ENCODE measurements at places on chromosomes 7 and 10.

DNA sequence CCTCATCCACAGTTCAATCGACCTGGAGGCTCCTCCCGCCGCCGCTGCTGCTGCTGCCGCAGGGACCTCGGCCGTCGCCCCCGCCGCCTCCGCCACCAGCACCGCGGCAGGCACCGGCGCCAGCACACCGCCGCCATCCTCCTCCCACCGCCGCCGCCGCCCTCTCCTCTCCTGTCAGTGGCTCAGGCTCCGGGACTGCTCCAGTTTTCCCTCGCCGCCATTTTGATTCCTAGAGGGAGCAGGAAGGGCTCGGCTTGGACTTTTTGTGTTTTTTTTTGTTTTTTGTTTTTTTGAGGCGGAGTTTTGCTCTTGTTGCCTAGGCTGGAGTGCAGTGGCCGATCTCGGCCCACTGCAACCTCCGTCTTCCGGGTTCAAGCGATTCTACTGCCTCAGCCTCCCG, 3.0 kb upstream of the MCM10 start:
- no peak for DNase-seq

DNA sequence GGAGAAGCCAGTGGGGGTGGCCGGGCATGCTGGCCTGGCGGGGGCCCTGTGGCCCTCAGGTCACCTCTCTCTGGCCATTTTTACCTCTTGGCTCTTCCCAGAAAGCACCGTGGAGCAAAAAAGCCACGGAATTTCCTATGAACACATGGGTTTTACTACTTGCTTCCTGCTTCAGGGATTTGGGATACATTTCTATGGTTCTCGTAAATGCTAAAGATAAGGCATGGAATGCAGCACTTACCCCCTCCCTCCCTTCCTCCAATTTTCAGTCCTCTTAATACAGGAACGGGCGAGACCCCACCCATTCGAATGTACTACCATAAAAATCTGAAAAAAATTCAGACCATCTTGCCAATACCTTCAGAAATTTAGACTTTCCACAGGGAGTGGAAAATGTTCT, 279.7 kb downstream of the ARHGAP12 start:
- DNase-seq, result no peak

GRCh38 chr7:149126662-149127266, 640 bp upstream of the ZNF425 start:
- no peak for DNase-seq

DNA sequence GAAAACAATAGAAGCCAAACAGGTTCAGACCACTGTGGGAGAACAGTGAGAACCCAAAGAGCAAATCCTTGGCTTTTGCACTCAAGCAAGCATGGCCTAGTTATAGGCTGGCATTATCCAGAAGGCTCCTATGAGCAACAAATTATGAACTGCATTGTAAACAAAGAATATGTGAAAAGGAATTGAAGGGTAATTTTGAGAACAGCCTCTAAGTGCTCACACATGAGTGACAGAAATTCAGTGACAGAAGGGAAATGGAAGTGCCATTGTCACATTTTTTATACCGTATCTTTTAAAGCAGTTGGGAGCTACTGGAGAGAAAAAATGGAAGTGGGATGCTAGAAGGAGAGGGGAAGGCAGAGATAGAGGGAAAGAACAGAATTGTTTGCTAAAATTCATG, 114.2 kb downstream of the MACC1 start:
- no peak for DNase-seq

DNA sequence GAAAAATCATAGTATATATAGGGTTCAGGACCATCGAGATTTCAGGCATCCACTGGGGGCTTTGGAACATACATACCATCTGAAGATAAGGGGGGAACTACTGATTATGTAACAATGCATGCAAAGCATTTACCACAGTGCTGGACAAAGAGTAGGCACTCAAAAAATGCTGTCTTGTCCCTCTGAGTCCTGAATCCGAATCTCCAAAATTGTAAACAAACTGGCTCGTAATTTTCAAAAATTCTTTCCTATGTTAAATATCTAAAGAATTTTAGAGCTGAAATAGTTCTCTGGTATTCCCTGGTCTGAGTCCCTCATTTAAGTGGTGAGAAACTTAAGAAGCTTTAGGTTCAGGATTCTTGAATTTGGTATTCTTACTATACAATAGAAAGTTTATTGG, 167.8 kb upstream of the ASAH2 start:
- DNase-seq, result no peak

DNA sequence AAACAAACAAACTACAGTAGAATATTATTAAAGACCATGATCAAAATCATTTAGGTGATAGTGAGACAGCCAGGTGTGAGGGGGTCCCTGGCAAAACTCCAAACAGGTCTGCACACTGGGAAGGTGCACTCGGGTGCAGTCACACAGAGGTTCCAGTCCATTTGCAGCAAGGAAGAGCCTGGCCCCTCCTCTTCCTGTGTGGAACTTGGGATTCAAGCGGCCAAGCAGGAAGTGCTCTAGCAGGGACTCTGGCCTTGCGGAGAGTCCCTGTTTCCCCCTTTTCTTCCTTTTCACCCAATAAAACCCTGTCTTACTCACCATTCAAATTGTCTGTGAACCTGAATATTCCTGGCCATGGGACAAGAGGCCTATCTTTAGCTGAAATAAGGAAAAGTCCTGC, 181.8 kb downstream of the LRRTM3 start:
- DNase-seq, result no peak

DNA sequence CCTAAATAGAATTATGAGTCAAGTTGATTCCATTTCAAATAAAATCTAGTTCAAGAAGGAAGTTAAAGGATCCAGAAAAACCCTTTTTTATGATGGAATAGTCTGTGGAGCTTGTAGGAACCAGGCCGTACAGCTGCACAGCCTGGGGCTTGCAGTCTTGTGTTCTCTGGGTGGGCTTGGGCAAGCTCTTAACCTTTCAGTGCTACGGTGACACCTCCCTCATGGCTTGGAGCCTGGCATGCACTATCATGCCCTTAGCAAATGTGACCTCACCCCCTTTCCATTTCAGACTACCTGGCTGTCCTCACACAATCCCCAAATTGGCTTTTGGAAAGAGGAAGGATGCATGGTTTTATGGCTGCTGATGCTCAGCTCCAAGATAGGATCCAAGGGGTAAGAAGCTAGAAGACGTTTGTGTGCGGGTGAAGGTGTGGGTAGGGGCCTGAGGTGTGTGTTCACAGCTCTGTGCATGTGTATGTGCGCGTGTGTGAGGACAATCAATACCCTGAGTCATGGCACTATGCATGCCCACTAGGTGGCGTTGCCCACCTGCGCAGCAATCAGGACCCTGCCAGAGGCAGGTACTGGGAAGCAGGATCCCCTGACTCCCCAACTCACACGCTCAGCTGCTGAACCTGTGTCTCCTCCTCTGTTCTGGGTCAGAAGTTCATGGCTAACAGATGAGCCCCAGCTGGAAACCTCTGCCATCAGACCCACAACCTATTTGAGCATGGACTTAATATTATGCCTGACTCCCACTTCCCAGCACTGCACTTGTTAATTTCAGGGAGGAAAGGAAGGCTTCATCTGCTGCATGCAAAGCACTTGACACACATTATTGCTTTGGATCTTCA, 113.4 kb downstream of the PTPN20 start:
- DNase-seq, result no peak

DNA sequence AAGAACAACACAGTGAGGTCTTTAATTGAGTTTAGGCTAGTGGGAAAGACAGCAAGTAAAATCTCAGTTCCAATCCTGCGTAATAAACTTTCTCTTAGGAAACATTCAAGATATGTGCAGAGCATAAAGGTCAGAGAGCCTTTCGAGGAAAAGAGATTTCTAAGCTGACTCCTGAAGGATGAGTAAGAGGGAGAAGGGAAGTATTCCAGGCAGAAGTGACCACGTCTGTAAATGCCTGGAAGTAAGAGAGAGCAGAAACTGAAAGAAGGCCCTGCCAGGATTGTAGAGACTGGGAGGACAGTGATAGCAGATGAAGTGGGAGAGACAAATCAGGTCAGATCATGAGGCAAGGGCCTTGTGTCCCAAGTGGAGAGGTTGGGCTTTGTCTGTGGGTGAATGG, 41.8 kb downstream of the PNLIPRP3 start:
- DNase-seq, result no peak

DNA sequence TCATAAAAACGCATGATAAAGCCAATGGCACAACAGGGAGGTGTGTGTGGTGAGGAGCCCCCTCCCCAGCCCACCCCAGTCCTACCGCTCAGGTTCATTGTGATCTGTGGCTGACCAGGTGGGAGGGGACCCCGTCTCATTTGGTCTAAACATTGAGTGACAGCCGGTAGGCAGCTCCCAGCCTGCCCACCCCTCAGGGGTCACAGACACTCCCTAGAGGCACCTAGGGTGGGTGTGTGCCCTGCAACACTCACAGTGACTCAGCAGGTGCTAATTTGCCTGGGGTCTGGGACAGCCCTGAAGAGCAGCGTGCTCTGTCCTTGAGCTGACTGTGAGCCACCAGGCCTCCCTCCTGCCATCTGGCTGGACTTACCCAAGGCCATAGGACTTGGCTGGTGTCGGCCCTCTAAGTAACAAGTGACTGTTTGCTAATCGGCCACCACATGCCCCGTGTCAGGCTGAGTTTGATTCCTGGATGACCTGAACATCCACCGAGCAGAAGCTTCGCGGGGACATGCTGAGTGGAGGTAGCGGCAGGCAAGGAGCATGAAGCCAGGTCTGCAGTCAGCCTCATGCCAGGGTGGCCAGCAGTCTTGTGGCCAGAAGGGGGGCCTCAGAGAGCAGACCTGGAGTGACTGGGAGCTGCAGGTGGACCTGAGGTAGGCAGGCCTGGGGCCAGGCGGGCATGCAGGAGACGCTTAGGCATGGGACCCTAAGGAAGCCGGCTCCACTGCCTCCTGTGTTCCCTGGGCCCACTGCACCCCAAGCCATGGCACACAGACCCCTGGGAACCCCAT, 282.3 kb upstream of the SHH start:
- no peak for DNase-seq

- DNase-seq, result no peak
Observed at GRCh38 chr10:124482236-124482800, 20.7 kb downstream of the LHPP start.

GRCh38 chr10:7697426-7697825, 5.7 kb upstream of the ITIH2 start:
- no peak for DNase-seq

GRCh38 chr7:155907450-155908200, 95.4 kb upstream of the SHH start:
- DNase-seq, result no peak

DNA sequence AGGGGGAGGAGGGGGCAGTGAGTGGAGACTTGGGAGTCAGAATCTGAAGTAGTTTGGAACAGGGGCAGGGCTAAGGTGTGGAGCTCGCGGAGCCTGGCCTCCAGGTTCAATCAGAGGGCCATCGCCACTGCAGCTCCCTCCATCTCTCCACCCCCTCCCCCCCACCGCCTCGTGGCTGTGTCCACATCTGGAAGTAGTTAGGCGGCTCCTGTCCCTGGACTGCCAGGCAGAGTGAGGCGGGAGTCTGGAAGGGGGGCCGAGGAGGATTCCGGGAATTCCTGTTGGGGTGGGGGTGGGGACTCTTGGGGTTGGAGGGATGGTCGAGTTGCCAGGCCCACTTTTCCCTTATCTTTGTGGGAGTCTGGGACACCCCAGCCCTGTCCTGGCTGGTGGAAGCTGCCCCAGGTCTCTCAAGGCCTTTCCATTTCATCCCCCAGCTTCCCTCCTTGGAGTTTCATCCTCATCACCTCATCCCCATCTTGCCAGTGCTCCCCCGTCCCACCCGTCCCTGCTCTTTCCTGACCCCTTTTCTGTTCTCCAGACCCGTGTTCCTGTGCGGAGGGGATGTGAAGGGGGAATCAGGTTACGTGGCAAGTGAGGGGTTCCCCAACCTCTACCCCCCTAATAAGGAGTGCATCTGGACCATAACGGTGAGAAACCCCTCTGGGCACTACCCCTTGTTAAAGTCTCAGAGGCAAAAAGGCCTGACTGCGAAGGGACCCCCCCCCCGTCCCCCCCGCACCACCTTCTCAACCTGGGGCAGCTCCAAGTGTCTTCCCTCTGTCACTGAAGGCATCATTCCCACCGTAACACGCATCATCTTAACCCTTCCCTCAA, 944 bp downstream of the PCOLCE start:
- DNase-seq, result no peak

GRCh38 chr7:4071370-4072058, 610.6 kb upstream of the FOXK1 start:
- DNase-seq, result no peak

DNA sequence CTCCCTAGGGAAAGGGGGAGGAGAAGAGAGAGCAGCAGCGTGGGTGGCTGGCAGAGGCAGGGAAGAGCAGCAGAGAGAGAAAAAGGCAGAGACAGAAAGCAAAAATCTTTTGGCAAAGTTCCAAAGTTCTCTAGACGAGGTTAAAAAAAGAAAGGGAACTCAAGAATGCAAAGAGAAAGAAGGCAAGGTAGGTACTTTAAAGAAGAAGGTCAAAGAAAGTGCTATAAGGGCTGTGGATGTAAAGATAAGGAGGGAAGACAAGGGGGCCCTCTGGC, 20.2 kb upstream of the OPTN start:
- DNase-seq, result no peak

DNA sequence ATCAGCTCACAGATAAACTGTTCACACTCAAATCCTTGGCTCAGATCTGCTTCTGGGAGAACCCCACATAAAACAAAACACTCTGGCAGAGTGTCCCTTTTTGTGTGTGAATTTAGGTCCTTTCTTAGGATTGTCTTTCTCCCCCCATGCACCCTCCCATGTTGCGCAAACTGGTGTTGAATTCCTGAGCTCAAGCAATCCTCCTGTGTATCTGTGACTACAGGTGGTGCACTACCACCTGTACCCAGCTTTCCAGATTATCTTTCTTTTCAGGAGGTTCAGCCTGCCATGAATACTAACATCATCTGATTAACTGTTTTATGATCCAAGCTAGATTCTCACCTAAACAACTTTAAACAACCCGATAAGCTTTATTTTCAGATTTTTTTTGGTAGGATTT, 177.6 kb upstream of the CSTF2T start:
- no peak for DNase-seq

DNA sequence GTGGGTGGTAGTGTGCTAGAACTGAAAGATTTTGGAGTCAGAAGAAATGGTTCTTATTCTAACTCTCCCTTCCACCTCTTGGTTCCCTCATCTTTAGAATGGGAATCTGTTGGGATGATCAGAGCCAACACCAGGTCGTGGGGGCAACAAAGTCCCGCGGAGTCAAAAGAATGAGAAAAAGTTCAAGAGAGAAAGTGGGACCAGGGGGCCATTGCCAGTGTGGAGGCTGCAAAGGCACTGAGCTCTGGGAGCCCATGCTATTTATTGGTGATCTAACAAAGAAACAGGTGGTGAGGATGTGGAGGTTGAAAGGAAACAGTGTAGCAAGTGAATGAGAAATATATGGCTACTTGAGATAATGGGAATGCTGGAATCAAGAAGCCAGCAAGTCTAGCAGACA, 29.4 kb downstream of the AGAP4 start:
- DNase-seq, result no peak

DNA sequence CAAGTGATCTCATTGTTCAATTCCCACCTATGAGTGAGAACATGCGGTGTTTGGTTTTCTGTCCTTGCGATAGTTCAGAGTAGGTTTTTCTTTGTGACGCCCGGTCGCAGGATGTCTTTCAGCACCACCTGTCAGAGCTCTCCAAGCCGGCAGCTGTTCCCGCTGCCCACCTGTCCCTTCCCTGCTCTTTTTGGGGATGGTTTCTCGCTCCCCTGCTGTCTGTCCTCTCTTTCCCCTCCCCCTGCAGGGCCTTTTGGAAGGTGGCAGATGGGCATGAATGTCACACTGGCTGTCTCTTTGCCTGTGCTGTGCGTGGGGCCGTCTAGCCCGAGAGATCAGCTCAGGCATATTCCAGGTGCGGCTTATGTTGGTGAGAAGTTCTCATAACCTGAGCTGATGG, 137.0 kb downstream of the GRK5 start:
- no peak for DNase-seq

- no peak for DNase-seq
Observed at GRCh38 chr7:153185936-153186335, 426.4 kb downstream of the ACTR3B start.

Data from forelimb muscle (tissue), 1 donor.